ENCODE measurements at places on chromosomes 11 and 22.

GRCh38 chr11:40134820-40135570 lies 1324.5 kb downstream of the LRRC4C start:
- DNase-seq, result no peak

DNA sequence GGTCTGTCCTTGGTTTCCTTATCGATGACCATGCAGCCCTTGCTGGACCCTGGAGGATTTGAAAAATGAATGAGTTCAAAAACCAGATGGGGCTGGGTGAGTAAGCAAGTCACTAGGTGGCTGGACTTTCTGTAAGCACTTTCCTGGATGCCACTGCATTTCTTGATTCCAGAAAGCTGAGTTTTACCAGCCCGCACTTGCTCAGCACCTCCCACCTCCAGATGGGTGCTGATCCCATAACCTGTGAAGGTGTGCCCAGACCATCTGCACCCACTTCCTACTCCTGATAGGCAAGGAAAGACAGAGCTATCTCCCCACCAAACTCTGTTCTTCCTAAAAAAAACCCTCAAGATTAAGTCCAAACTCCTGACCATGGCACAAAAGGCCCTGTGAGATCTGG lies 21.1 kb downstream of the ASCC2 start:
- DNase-seq, result no peak

GRCh38 chr11:94544646-94545263 lies 1.0 kb downstream of the FUT4 start:
- DNase-seq, result no peak

DNA sequence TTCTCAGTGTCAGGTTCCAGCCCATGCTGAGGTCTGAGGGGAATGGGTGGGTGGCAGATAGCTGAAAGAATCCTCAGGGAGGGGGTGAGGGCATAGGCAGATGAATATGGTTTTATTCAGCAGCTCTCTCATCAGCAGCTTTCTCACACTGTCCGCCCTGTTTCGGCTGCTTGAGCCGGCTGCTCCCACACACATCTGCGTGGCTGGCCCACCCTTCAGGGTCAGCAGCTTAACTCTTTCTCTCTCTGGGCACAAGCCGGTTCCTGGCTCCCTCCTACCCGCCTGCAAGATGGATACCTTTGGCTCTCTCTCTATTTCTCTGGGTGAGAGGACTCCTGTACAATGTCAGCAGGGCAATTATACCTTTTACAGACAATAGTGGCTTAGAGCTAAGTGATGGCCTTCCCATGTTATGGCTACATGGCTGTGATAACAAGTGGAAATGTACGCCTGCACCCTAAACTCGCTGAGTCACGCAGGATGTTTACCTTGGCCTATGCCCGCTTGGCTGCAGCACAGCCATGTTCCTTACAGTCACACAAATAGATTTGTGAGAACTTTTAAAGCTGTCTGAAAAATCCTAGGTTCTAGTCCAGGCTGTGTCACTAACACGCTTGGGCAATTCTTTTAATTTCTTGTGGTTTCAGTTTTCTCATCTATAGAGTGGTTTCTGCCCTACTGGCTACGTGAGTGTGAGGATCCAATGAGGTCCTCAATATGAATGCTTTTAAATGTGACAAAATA lies 4.1 kb downstream of the MMP20 start:
- no peak for DNase-seq

DNA sequence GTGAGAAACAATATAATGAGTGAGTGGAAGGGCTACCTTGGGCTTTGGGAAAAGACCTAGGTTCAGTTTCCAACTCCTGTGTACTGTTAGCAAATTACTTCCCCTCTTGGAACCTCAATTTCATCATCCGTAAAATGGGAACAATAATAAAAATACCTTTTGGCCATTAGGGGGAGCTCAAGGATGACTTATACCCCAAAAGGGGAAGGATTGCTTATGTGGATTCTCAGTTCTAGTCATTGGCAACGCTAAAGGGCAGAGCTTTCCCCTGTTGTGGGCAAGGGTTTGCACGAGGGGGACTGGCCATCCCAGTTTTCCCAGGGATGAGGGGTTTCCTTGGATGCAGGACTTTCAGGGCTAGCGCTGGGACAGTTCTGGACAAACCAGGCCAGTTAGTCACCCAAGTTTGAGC lies 3.1 kb upstream of the COMMD9 start:
- no peak for DNase-seq

- DNase-seq, result no peak
Measured at GRCh38 chr22:31243339-31244045, 31.4 kb downstream of the LIMK2 start.

- DNase-seq, result no peak
Measured at GRCh38 chr11:10295064-10295901, 1.3 kb upstream of the SBF2 start.

- no peak for DNase-seq
Measured at GRCh38 chr11:132408877-132409276, 1038.5 kb downstream of the NTM start.

DNA sequence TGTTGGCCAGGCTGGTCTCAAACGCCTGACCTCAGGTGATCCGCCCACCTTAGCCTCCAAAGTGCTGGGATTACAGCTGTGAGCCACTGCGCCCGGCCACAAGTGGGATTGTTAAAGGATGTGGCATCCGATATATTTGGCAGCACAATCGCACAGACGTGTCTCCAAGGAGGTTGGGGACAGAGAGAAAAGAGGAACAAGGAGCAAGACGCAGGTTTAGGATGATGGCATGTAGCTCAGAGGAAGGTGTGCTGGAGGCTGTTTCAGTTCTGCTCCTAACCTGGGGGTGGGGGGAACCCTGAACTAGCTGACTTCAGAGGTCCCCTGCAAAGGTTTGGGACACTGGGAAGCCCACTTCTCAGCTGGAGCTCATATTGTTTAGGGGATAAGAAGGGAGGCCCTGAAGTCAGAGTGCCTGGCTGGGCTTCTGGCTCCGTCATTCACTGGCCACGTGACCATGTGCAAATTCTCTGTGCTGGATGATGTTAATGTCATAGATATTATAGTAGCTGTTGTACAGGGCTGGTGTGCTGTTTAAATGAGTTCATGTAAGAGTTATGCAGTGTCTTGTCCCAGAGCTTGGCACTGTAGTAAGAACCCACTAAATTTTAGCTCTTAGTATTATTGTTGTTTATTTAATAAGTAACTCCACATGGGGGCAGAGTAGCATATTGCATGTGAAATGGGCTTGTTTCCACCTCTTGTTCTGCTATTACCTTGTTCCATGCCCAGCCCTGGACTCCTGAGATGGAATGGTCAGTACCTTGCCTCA lies 129.7 kb downstream of the ST3GAL4 start:
- DNase-seq, result no peak

GRCh38 chr22:24518771-24519485 lies 23.8 kb downstream of the UPB1 start:
- no peak for DNase-seq

GRCh38 chr11:28529540-28530410 lies 421.6 kb downstream of the METTL15 start:
- no peak for DNase-seq

DNA sequence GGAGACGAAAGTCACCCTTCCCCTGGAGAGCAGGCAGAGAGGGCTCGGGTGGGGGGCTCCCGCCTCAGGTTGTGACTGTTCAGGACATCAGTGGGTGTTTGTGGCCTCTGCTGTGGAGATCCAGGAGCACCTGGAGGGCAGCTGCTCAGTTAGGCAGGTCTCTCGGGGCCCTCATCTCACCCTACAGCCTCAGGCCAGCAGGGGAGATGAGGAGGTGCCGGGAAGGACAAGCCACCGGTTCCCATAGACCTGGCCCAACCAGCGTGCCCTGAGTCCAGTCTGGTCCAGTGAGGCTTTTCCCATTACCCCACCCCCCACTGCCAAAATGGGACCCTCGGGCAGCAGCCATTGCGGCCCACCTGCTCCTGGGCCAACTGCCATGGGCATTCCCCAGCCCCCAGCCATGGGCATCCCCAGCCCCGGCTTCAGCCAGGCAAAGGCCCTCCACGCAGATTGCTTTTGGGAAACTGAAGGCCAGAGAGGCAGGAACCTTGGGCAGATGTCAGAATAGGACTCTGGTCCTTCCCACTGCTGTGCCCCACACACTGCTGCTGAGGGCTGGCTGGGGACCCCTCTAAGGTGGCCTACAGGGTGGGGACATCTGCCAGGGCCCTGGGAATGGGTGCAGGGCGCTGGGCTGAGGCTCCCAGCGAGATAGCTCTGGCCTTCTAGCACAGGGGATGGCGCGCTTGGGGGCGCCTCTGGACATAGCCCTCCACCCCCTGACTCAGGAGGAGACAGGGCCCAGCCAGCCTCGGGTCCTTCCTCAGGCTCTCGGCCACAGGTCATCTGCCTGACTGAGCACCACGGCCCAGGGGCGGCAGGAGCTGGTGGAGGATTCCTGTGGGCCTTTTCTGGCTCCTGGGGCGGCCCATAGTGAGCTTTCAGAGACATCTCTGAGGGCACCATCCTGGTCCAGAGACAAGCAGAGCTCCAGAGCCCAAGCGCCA lies 4.8 kb downstream of the PIM3 start:
- DNase-seq, result no peak

GRCh38 chr11:32262367-32262766 lies 171.5 kb downstream of the RCN1 start:
- DNase-seq, result peak; percentile 9

- DNase-seq, result no peak
Measured at GRCh38 chr11:3660960-3661359, 10.2 kb downstream of the CHRNA10 start.

DNA sequence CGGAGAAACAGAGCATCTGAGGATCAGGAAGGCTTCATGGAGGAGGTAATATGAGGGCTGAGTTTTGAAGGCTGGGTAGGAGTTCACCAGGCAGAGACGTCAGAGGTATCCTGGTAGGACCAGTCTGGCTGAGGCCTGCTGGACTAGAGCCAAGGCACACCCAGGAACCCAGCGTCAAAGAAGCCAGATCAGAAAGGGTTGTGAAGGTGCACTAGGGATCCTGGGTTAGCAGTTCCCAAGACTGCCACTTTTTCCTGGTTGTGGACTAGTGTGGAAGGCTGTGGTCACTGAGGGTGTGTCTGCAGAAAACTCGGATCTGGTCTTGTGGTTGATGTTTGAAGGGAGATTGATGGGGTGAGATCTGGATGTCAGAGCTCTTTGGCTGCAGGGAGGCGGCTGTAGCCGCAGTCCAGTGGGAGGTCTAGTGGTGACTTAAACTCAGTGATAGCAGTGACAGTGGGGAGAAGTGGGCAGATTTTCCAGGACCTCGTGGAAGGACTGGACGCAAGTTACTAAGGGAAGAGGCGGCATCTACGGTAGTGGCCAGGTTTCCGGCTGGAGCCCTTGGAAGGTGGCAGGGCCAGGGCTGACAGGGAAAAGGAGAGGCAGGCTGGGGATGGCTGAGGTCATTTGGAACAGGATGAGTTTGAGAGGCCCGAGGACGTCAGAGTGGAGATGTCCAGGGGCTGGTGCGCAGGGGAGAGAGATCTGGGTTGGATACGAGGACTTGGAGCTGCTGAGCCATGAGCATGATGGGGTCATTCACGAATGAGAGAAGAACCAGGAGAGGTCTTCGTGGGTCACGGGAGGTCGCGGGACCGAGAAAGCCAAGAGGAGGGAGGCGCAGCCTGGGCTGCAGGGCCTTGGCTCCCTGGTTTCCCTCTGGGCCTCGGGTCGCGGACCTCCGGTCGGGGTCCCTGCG lies 10.9 kb downstream of the RELA start:
- DNase-seq, result no peak

DNA sequence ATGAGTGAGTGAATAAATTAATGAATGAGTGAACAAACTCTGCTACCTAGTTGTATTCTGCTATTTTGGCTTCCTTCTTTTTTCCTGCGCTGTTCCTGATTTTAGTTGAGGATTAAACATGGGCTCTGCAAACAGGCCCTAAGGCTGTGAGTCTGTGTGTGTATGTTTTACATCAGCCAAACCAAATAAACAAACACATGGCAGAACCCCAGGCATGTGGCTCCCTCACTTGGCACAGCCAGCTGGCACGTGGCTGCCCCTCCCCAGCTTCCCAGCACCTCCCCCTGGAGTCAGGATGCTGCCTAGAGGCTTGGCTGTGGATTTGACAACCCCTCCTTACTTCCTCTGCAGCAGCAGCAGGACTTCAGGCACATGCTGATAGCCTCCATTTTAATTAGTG lies 593.2 kb downstream of the INSC start:
- DNase-seq, result no peak

DNA sequence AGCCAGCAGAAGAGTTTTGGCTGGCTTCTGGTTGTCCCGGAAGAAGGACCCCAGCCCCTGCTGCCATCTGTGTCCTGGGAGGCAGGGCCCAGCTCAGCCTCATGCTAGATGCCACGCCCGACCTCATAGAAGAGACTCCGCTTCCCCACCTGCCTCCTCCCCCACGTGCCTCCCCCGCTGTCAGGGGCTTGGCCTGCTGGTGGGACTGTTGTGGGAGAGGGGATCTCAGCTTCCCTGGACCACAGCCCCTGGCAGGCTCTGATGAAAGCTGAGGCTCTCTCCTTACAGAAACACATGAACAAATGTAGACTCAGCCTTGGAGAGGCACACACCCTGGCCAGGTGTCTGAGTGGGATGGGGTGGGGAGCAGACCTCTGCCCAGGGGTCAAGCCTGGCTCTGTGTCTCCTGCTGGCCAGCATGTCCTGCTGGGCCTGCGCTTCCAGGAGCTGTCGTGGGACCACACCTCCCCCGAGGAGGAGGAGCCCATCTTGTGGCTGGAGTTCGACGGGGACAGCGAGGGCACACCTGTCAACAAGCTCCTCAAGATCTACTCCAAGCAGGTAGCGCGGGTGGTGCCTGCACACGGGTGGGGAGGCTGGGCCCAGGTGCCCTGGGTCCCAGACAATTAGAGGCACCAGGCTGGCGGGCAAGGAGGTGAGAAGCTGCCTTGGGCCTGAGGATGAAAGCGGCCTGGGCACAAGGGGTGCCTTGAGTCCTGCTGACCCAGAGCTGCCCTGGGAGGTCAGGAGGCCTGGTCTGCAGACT lies 14.1 kb downstream of the FRMD8 start:
- no peak for DNase-seq

DNA sequence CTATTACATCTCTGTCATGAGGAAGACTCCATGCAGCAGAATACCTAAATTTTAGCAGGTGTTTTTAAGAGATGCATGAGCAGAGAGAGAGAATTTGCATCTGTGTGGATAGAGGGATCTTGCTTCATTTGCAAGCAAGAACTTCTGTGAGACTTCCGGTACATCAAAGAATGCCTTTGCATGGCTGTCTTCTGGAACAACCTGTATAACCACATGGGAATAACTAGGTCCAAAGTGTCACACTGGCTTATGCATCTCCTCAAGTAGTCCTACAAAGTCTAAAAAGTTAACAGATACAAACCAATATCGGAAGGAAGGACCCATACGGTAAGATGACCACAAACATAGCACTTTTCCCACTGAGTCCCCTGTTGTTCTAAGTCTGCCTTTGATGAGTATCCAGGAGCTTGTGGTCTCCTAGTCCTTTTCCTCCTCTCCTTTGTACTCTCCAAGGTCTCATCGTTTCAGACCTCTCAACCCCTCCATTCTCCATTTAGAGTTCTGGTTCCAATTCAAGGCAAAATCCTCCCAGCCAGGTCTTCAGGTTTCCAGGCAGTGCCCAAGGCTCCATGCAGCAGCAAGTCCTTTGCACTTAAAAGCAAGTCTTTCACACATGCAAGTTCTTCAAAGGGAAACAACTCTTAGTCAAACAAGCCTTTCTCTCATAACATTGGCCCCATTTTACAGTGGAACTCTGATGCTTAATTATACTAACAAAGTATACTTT lies 581.7 kb upstream of the ARHGAP42 start:
- no peak for DNase-seq

All from iPS DF 19.7 (cell line).